ENCODE measurements at places on chromosomes 1 and 21.
A peak's percentile ranks its signal among the peaks of the same experiment; 100 is the strongest.

- DNase-seq, result no peak
Measured at GRCh38 chr1:116556289-116557006, 14.4 kb downstream of the CD58 start.

DNA sequence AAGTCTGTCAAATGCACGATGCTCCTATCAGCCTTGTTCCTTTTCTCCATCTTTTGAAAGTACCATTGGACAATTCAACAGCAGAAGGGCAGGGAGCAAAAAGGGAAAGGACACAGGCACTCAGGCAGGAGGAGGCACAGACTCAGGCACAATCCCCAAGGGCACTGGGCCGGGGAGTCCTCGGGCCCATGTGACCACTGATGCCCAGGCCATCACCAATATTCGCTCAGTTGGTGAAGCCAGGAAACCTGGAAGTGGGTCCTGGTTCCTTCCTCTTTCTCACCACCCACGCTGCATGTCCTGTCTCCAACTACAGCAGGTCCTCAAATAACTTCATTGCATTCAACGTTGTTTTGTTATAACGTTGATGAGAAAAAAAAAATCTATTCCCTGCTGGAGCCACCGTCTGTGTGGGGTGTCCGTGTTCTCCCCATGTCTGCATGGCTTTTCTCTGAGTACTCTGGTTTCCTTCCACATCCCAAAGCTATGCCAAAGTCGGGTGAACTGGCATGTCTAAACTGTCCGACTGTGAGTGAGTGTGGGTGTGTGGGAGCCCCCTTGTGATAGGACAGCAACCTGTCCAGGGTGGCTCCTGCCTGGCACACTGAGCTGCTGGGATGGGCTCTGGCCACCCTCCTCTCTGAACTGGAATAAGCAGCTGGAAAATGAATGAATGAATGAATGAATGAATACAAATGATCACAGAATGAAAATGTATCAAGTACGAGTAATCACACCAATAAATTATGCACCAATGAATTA, 12.5 kb downstream of the NID1 start:
- DNase-seq, result no peak

- no peak for DNase-seq
Measured at GRCh38 chr21:37827913-37828312, 88.3 kb downstream of the KCNJ6 start.

- peak; percentile 83 for DNase-seq
Measured at GRCh38 chr1:112716133-112716720, 1.1 kb upstream of the PPM1J start.

- no peak for DNase-seq
Measured at GRCh38 chr1:28045777-28046176, 42.6 kb downstream of the EYA3 start.

DNA sequence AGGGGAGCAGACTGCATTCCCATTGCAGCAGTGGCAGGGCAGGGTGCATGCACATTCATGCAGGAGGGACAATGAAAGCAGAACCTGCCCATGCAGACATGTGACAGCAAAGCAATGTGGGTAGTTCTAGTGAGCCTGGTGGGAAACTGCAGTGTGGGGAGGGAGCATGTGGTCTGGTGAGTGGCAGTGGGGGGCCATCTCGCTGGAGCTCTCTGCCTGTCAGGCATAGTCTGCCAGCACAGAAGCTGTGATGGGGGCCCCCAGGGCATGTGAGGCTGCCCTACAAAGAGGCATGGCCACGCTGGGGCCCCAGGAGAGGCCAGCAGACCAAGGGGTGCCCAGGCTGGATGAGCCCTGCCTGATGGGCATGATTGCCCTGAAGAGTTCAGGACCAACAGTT, 579.7 kb downstream of the PTPRC start:
- no peak for DNase-seq

- no peak for DNase-seq
Measured at GRCh38 chr21:45040739-45041138, 33.6 kb upstream of the ADARB1 start.

DNA sequence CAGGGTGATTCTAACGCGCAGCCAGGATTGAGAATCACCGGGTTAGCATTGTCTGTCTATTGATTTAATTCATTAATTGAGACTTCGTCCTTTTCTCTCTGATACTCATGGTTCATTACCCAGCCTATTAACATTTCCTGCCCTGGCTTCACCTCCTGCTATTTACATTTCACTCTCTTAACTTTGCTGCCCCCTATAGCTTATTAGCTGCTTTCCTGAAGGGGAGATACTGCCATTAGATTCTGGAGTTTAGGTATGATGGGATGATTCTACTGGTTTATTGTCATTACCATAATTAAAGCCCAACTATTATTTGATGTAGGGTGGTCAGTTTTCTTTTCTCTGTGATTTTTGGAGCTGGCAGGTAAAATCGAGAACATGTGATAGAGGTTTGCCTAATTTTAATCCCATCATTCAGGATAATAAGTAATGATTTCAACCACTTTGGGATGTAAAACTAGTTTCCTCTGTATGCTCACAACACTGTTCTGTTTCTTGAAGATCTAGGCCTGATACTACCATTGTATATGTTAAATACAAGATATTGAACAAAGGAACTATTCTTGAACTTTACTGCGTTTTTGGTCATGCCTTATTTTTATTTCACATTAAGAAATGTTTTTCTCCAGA, 6.4 kb downstream of the PPP2R5A start:
- peak; percentile 58 for DNase-seq

DNA sequence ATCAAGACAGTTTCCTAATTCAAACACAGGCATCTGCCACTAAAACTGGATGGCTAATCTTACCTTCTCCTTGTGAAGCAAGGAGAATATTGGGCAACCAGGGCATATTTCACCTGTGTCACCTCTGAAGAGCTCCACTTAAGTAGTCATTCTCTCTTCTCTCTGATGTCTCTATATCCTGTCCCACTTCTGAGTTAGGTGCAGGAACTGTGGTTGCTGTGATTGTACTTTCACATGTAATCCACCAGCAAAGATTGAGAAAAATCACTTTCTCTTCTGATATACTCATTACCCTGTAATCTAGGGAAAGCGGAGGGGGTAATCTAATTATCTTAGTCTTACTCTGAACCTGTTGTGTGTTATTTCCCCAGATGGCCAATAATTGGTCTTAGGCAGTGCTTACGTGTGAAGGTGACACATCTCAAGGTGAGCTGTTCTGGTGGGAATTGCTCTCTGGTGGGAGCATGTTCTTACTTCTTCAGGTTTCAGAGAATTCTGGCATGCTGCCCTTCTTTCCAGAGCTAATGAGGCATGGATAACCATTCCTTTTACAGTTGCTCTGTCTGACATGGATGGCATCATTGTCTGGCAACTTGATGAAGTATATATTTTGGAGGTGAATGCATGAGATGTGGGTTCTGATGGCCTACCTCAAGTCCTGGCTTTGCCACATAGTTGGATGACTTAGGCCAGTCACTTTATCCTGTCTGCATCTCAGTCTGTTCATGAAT, 12.0 kb downstream of the XCL2 start:
- no peak for DNase-seq

DNA sequence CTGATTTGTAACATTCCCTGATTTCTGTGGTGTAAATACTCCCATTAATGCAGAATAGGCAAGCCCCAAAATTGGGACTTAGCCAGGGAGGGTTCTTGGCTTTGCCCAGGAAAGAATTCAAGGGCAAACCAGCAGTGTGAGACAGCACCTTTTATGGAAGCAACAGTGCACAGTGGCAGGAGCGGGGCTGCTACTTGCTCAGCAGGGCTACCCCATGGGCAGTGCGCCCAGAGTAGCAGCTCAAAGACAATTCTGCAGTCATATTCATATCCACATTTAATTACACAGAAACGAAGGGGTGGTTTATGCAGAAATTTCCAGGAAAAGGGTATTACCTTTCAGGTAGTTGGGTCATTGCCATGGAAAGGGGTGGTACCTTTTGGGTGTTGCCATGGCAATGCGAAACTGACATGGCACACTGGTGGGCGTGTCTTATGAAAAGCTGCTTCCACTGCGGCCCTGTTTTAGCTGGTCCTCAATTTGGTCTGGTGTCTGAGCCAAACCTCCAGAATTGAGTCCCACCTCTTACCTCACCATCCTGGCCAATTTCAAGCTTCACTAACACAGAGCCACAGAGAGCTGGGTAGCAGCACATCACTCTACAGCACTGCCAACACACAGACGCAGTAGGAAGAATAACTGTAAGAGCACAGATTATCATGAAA, 35.9 kb downstream of the FHAD1 start:
- no peak for DNase-seq

- DNase-seq, result no peak
Measured at GRCh38 chr1:113681596-113682337, 77.5 kb downstream of the PHTF1 start.

- no peak for DNase-seq
Measured at GRCh38 chr1:82837766-82838465, 1037.2 kb downstream of the ADGRL2 start.

DNA sequence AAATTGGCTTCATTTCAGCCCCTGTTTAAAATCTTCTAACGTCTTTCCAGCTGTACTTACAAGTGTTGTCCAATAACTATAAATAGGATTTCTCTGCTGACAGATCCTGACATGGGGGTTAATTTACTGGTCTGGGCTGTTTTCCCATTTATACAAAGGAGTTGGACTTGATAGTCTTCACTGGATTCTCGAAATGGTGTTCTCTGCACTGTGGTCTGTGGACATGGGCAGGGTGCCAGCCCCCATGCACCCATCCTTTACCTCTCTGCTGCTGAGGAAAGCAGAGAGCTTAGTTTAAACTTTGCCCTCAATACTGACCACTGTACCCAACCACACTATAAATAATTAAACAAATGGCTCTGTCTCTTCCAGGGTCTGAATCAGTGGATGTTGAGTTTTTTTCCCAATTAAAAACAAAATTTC, 5.2 kb downstream of the DIO1 start:
- no peak for DNase-seq

- no peak for DNase-seq
Measured at GRCh38 chr1:108592030-108592759, 32.3 kb downstream of the EEIG2 start.

Data from GM13977 (cell line).